Stimulated activated CD4-positive, alpha-beta T cell treated with anti-CD3 and anti-CD28 coated beads, Interleukin-1b, Interleukin-23, amount 100 ng/mL, for 48 hours (primary cell): ENCODE measurements at places on chromosomes 5 and 9.

DNA sequence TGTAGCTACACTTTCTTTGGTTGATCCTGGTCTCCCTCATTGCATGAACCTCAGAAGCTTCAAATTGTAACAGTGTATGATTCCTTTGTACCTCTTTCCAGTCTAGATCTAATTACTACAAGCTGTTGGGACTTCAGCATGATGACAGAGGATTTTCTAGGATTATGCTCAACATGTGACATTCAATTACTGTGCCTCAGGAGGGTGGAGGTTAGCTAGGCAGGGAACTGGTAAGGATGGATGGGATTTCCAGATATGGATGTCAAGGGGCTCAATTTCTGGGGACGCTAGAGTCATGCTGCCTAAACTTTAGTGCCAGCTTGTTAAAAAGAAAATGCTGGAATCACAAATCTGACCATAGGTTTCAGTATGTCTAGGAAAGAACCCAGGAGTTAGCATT is 29.2 kb upstream of the GLRA1 start:
- no peak for DNase-seq

DNA sequence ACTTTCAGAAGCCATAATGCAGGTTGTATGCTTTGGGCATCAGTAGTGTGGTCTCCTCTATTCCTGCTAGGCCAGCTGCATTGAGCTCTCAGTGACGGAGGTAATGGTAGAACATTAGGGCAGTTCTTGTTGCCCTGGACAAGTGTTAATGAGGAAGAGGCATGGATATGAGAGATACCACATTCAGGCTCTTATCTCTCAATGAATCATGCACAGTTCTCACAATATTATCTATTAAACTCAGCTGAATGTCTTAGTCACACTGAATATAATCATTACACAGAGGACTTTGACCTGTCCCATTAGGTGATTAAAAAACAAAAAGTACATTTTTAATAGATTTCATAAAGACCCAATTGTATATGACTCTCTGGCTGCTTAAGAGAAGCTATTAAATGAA is 76.6 kb upstream of the SSBP2 start:
- no peak for DNase-seq

DNA sequence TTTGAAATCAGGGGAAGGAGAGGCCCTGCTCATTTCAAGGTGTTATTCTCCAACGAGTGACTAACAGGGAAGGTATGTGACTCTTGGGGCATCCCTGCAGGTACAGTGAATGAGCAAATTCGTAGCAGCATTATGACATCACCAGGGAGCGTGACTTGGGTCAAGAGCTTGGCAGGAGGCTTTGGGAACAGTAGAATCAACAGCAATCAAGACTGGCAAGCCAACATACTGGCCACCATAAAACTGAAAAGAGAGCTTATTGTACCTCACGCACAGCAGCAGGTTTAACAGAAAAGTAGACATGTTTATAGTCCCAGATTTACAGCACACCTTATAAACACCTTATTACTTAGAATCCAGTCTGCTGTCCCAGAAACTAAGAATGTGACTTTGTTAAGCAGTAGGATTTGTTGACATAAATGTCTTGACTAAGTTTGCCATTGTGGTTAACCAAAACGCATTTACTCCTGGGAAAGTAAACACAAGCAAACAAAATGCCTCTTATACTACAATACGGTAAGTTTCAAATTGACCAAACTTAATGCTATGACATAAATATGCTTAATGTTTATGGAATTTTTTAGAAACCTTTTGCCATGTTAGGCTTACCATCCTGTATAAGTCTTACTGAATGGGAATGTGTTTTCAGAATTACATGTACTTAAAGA is 297.8 kb downstream of the NPR3 start:
- no peak for DNase-seq

- no peak for DNase-seq
Measured at GRCh38 chr5:181245427-181246275, 1.9 kb upstream of the RACK1 start.

- DNase-seq, result no peak
Measured at GRCh38 chr9:350384-350783, 135.7 kb downstream of the DOCK8 start.

DNA sequence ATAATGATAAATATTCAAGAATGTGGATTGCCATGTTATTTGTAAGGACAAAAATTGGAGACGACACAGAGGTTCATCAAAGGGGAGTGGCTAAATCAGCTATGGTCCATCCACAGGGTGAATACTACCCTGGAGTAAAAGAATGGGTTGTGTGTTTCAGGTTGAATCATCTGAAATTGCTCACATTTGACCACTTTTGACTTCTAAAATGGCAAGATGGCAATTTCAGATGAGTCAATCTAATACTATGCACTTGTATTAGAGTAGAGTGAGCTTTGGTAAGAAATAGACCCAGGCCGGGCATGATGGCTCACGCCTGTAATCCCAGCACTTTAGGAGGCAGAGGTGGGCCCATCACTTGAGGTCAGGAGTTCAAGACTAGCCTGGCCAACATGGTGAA is 131.8 kb downstream of the GAPVD1 start:
- DNase-seq, result no peak
